Ureter (tissue), 1 donor: ENCODE measurements at places on chromosomes 7 and 10. TPM values are rescaled to one million over a fixed set of nuclear protein-coding genes. Genes with fewer than 3 reads are reported as not detected.

LLCFC1 gene
- total RNA-seq = not detected

ENTPD1 gene
- 74.1 TPM for total RNA-seq

GOLGA7B gene
- total RNA-seq = 0.29 TPM

NMT2 gene
- total RNA-seq = 9.7 TPM

NRP1 gene
- 68.3 TPM for total RNA-seq

HOXA5 gene
- total RNA-seq = 10.4 TPM

MKX gene
- 0.94 TPM for total RNA-seq

ADAM22 gene
- 26.4 TPM for total RNA-seq

FZD8 gene
- 2.6 TPM for total RNA-seq

AMZ1 gene
- total RNA-seq = 0.23 TPM

ERLIN1 gene
- 42.8 TPM for total RNA-seq

PCLO gene
- total RNA-seq = 17.7 TPM

PRRT4 gene
- total RNA-seq = 0.49 TPM

RBP4 gene
- total RNA-seq = 3.3 TPM

DYNC1I1 gene
- 14.6 TPM for total RNA-seq

CALML3 gene
- not detected for total RNA-seq

CACNA2D1 gene
- total RNA-seq = 20.2 TPM

GIMAP1 gene
- total RNA-seq = 3.5 TPM

MACC1 gene
- total RNA-seq = 35.2 TPM

ABCB4 gene
- total RNA-seq = 4.0 TPM

OR2A7 gene
- total RNA-seq = 10.8 TPM
